ENCODE measurements at places on chromosomes 3 and 15.

DNA sequence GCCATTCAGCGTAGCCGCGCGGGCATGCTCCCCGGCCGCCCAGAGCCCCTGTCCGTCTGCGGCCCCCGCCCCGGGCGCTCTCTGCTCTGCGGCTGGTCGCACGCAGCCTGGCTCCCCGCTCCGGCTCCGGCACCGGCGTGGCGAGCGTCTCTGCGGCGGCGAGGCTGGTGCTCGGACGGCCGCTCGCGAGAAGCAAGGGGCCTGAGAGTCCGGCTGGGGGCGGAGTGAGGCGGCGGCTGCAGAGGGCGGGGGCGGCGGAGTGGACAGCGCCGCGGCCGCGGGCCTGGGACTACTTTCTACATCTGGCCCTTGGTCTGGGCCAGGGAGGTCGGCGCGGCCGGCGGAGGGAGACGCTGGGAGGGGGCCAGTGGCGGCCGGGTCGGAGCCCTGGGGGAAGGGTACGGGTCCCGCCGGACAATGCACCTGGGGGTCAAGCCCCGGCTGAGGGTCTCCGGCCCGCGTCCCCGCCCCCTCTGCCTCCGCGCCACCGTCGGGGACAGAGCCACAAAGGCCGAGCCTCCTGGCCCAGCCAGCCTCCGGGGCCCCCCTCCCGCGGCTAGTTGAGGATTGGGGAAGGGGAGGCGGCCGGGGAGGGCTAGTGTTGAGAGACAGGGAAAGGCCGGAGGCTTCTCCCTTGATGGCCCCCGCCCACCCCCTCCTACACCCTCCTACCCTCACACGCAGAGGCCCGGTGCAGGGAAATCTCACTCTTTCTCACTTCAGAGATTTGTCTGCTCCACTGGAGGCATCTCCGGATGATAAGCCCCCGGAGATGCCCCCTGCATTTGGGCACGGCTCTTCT, at the start of gene PRTG:
TSS of gene PRTG (minus strand) at position 226 of the 802 bp plus-strand sequence. CDS start at position 5, 221 bp downstream.
- peak; percentile 86 for DNase-seq

DNA sequence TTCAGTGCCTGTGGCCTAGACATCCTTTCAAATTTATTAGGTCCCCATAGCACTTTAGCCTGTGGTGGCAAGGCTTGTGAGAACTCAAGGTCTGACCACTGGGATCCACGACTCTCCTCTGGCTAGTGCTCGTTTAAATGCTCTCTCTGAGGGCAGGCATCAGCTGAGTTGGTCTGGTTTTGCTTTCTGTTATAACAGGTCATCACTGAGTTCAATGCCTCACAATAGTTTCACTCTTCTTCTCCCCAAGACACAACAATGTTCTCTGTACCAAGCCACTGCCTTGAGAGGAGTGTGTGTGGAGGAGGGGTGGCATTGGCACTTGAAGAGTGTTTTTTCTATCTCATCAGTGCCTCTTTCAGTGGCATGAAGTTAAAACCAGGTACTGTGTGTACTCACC, 7.6 kb downstream of the OR5K4 start:
- no peak for DNase-seq

DNA sequence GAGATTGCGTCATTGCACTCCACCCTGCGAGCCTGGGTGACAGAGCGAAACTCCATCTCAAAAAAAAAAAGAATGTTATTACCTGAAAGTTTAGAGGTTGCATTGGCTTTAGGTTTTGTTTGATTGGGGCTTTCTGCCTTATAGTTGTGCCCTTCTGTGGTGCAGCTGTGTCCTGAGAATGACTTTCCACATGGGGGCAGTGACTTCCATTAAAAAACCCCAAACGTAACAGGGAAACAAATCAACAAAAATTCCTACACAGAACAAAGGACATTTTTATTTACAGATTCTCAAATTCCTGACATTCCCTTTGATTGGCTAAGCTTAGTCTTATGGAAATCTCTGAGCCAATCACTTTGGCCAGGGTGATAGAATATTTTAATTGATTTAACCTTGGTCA, 154.1 kb upstream of the GPR149 start:
- no peak for DNase-seq

DNA sequence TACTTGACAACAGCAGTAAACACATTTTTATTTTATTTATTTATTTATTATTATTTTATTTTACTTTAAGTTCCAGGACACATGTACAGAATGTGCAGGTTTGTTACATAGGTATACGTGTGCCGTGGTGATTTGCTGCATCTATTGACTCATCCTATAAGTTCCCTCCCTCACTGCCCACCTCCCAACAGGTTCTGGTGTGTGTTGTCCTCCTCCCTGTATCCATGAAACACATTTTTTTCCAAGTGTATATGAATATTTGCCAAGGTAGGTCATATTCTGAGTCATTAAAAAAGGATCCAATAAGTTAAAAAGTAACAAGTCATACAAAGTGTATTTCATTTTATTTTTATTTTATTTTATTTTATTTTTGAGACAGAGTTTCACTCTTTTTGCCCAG, 567.3 kb upstream of the KCNMB2 start:
- no peak for DNase-seq

GRCh38 chr3:13828501-13829265, 51.2 kb downstream of the WNT7A start:
- DNase-seq = peak; percentile 63

DNA sequence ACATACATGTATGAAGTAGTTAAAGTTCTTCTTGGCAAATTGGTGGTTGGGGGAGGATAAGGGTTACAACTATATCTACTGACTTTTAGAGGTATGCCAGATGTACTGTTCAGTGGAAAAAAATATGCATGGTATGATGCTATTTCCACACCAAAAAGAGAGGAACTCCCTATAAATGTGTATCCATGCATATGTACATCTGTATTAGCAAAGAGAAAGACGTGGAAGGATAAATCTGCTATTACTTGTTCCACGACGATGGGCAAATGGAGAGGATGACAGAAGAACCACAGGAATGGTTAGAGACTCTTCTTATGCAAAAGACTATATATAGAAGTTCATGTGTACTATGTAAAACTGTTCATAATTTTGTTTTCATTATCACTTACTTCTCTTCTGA, 197.6 kb downstream of the RORA start:
- no peak for DNase-seq

- DNase-seq = no peak
Measured at GRCh38 chr3:65627062-65627461, 411.7 kb downstream of the MAGI1 start.

All from Right ventricle myocardium inferior (tissue), 1 donor.